ENCODE measurements at places on chromosomes 7 and 10.

DNA sequence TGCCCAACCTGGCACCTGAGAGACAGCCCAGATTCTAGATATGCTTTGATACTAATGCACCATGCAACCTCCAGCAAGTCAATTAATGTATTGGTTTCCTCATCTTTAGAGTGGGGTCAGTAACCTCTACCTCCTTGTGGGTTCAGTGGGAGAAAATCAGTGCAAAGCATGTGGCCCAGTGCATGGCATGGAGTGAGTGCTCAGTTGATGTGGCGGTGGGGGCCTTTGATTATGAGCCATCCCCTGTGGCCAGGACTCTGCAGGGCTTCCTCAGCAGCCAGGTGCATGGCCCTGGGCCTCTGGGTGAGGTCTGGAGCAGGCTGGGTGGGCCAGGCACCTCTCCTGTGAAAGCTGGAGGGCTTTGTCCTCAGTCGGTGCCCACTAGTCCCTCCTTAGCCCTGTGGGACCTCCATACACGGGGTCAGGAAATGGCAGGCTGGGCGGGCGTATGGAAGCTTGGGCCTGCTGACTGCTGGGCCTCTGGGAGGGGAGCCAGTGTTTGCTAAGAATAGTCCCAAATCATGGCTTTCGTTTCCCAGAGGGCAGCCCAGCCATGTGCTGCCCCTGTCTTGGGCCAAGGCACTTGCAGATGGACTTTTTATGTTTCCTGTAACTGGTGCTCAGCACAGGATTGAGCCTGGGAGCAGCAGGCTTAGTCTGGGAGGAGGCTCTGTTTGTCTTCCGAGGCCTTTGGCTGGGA, 3.4 kb downstream of the PALD1 start:
- no peak for DNase-seq

DNA sequence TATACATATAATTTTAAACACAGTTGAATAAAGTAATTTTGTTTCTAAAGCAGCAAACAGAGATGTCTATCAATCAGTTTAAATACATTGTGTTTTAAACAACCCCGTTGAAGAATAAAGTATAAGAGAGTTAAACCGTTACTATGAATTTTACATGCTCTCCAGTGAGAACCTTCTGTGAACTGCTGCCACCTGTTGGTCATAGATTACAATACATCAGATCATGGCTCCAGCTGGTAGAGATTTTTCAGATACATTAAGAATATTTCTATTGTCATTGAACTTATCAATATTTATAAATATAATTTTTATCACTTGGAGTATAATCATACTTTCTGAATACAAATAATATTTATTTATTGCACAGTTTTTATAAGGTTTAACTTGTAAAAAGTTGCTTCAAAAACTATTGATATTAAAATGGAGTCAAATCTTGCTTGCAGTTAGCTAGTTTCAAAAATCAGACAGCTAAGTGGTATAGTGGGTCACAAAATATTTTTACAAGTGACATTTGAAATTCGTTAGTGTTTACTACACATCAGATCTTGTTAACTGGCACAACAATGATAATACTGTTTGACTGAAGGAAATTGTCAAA, 561.2 kb upstream of the PHF14 start:
- DNase-seq = no peak

DNA sequence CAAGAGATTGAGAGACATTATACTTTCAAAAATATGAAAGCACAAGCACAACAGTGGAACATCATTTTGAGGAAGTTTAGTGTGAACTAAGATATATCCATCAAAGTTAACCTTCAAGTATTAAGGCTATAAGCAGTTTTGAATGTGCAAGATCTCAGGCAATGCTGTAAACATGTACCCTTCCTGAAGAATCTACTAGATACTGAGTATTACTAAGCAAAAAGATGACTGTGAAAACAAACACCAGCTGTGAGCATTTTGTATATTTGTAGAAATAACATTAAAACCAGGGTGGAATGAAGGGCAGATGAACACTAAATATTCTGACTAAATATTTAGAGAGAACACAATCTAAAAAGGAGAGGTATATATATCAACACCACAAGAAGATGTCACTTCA, 41.3 kb upstream of the ADRA2A start:
- no peak for DNase-seq

GRCh38 chr10:77587416-77587790, 50.2 kb downstream of the KCNMA1 start:
- no peak for DNase-seq

- no peak for DNase-seq
Observed at GRCh38 chr7:15891151-15891881, 204.8 kb upstream of the MEOX2 start.

DNA sequence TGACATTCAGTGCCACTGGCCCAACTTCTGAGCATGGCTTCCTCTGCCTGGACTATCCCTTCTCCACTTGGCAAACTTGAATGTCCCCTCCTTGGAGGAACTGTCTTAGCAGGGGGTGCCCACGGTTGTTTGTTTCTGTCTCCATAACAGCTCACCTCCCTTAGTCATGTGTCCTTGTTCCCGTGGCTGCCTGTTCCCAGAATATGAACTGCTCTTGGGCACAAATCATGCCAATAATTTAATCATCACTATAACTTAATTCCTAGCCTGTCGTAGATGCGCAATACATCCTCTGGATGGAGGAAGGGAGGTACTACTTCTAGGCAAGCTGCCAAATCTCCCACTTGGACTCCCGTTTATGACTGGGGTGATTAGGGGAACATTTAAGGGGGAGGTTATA, 173.1 kb downstream of the MYOF start:
- no peak for DNase-seq

GRCh38 chr7:34041707-34042106, 136.4 kb downstream of the BMPER start:
- no peak for DNase-seq

- no peak for DNase-seq
Observed at GRCh38 chr10:106919871-106920282, 244.6 kb downstream of the SORCS1 start.

DNA sequence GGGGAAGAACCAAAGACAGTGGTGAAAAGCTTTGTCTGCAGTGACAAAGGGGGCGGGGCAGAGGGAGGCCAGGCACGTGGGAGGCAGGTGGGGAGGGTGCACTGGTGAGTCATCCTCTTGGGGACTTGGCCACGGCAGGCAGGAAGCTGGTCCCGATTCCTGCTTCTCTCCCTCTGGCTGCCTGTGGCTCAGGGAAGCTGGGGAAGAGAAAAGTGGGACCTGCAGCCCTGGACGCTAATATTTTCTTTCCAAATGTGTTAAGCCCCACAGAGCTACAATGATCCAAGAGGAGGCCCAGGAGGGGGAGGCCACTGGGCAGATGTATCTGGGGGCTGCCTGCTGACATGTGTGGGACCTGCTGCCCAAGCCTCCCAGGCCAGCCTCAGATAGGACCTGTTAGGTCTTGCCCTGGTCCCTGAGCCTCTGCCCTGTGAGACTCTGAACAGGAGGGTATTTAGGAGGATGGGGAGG, 231.8 kb downstream of the KCNMA1 start:
- no peak for DNase-seq

- DNase-seq = no peak
Observed at GRCh38 chr10:126977216-126977615, 72.0 kb downstream of the DOCK1 start.

DNA sequence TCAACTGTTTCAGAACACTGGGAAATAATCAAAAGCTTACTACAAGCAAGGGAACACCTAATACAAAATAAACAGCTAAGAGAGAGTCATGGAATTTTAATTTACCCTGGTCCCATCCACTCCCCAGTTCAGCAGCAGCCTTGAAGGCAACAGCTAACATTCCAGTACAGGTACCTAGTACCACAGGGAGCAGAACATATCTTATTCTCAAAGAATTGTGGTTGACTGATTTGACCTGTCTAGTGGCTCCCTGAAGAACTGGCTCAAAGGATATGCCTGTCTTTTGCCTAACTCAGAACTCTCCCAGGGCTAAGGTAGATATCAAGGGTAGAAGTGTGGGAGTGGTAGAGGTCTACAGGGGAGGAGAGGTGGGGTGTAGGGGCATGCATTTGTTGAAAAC, 32.3 kb downstream of the SMURF1 start:
- DNase-seq = no peak

DNA sequence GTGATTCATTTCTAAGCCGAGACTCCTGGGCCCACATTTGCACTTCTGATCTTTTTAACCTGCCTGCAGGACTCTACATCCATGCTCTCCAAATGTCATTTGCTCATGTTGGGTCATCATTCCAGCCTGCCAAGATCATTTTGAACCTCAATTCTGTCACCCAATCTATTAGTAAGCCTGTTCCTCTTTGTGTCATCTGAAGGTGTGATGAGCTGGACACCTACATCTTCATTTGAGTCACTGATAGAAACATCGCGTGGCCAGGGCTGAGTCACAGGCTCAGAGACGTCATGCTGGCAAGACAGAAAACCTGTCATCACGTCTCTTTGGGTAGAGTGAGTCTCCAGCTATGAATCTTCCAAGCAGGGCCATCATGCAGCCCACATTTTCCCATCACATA, 65.3 kb upstream of the SLF2 start:
- no peak for DNase-seq

DNA sequence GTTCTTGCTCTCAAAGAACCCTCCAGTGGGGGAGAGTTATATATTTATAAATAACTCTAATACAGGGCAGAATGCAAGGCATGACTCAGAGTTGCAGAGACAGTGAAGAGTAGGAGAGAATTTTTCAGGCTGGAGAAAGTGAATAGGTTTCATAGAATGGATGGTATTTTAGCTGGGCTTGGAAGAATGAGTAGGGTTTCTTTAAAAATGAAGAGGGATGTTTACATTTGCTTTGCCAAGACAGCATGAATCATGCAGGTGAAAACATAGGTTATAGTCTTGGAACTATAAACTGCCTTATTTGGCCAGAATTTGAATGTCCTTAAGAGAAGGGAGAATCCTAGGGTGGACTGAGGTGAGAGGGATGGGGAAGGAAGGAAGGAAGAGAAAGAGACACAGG, 124.8 kb downstream of the CPED1 start:
- no peak for DNase-seq

- no peak for DNase-seq
Observed at GRCh38 chr7:111780527-111780926, 218.2 kb upstream of the IMMP2L start.

- no peak for DNase-seq
Observed at GRCh38 chr7:115038158-115038557, 116.3 kb downstream of the MDFIC start.

DNA sequence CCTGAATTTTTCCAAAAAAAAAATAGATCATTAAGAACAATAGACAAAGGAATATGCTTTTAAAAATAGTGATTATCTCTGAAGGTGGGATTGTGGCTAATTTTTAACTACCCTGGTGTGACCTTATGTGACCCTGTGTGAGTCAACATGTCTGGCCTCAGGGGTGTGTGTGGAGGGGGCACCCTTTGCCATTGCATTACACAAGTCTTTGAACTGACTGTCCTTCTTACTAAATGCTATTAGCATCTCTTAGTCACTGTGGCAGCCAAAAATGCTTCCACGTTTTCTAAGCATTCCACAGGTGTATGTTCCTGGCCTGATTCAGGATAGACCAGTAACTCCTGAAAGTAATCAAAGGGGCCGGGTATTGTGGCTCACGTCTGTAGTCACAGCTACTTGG, 175.4 kb downstream of the MGMT start:
- DNase-seq = no peak

DNA sequence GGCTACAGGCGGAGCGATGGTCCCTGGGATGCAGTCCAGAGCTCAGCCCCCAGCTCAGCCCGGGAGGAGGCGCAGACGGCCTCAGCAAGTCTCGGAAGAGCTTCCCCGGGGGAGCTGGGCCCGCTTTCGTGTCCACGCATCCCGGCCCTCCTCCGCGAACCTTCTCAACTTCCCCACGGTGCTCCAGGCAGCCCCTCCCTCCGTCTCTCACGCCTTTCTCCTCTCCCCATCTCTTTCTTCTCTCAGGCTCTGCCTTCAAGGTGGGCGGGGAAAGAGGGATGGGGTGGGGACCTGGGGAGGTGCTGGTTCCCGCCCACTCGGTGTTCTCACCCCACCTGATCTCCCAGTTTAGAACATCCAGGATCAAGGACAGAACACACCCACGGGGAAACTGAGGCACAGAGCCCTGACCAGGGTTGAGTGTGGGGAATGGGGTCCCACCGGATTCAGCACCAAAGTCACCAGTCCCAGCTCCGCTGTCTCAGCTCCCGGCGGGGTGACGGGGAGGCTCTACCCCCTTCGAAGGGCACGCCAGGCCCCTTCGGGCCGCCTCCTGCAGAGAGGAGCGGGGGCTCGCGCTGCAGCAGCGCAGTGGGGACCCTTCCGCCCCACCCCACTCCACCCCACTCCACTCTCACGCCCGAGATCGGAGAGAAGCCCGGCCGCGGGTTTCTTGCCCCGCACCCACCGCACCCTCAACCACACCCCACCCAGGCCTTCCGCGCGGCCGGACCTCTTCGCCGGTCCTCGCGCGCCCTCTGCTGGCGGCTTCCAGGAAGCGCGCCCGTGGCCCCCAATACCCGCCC, 18.2 kb downstream of the POLL start:
- DNase-seq = peak; percentile 55

DNA sequence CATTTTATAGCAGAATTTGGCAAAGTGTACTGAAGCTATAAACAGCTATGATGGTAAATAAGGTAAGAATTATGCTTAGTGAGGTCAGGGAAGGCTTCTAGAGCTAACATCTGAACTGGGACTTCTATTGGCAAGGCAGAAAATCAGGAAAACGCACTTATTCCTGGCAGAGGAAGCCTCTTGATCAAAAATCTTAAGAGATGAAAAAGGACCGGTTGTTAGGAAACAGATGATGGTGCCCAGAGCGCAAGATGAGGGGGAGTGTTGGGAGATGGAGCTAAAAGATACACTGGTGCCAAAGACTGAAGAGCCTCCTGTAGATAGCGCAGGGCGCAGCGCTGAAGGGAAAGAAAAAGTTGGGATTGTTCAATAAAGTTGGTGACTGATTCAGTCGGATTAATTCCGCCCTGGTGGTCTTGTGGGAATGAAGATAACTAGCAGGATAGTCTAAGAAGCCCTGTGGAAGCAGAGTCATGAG, 550 bp upstream of the CALU start:
- no peak for DNase-seq

GRCh38 chr7:322111-322671, 32.2 kb downstream of the FOXL3 start:
- peak; percentile 73 for DNase-seq

- no peak for DNase-seq
Observed at GRCh38 chr10:61899069-61899531, 2.4 kb upstream of the ARID5B start.

DNA sequence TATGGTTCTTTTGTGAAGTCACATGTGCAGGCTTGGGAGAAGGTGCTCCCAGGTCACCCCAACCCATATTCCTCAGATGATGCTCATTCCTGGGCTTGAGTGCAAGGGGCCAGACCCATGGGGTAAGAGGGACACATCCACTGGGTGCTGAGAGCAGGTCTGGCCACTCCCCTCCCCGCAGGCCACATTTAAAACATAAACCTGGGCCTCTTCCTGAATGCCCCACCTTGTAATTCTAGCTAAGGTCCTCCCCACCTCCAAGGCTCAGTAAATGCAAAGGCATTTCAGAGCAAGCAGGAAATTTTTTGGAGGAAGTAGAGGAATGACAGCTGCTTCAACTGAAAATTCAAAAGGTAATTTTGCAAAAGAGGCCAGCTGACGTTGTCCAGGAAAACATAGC, 172.5 kb downstream of the ARHGAP21 start:
- no peak for DNase-seq

All from stimulated activated CD4-positive, alpha-beta T cell treated with anti-CD3 and anti-CD28 coated beads, Interleukin-1b, Interleukin-23, amount 100 ng/mL, for 1 hour (primary cell).